ENCODE measurements at places on chromosomes 5 and 9.

GRCh38 chr9:121286688-121286972 lies 18.7 kb downstream of the GSN start:
- no peak for DNase-seq

DNA sequence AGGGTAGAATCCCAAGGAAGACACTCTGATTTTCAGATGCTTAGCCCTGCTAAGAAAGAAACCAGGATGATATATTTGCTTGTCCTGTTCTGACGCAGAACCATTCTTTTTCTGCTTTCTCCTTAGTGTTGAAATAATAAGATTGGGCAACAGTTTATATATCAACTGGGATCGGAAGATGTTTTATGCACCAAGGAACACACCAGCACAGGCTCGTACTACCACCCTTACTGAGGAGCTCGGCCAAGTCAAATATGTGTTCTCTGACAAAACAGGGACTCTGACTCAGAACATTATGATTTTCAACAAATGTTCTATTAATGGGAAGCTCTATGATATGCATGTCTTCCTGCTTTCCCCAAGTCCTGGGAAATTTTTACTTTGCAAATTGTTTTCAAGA lies 19.0 kb upstream of the RUSC2 start:
- DNase-seq, result no peak

GRCh38 chr5:76521240-76521758 lies 101.9 kb downstream of the F2RL2 start:
- no peak for DNase-seq

- DNase-seq, result no peak
These were observed 97.9 kb downstream of the MVB12B start for GRCh38 chr9:126424511-126424910.

DNA sequence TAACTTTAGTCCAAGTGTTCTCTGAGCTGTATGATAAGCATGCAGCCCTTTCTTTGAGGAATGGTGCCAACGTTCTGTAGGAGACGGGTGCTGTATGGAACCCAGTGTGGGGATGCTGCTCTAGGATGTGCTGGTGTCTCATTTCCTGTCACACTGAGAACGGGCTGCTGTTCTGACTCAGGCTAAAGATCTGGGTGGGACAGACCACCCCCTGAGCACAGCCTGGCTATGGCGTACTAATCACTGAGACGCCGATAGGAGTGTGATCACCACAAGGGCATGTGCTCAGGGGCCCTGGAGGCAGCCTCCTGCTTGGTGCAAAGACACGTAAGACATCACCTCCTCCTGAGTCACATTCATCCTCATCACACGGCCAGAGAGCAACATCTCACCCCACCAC lies 240.4 kb downstream of the IRX2 start:
- DNase-seq, result no peak

DNA sequence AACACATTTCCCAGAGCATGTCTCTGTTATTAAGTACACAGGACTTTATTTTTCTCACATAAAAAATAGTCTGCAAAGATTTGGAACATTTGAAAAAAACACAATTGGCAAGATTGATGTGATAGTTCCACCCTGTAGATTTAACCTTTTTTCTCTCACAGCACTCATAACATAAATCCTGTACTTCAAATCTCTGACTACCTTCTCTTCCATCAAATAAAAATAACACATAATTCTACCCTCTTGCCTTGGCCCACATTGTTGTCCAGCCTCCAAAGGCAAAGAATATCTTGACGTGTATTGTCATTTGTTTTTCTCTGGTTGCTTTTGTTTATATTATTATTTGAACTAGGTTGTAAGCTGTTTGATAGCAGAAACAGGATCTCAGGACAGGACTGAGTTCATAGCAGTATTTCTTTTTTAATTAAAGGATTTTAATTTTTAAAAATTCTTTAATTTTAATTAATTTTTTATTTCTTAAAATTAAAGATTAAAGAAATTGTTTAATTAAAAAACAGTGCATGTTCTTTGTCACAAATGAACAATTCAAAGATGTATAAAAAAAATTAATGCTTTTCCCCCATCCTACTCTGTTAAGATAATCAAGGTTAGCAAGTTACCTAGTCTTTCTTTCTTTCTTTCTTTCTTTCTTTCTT lies 69.1 kb upstream of the PCSK1 start:
- no peak for DNase-seq

GRCh38 chr5:9419794-9420193 lies 126.1 kb downstream of the SEMA5A start:
- no peak for DNase-seq

DNA sequence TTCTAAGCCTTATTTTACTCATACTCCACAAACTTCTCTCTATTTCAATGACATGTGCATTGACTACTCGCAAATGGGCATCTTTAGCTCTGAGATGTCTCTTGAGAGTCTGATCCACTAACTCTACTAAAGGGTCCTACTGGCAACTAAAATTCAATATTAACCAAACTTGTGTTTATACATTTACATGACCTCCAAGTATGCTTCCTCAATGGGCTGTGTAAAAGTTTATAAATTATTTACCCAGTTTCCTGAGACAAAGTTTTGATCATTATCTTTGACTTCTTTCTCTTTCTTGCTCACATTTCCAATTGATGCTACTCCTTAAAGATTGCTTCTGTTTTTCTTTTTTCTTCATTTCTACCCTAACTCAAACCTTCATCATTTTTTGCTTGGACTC lies 510.1 kb upstream of the DAB2 start:
- no peak for DNase-seq

DNA sequence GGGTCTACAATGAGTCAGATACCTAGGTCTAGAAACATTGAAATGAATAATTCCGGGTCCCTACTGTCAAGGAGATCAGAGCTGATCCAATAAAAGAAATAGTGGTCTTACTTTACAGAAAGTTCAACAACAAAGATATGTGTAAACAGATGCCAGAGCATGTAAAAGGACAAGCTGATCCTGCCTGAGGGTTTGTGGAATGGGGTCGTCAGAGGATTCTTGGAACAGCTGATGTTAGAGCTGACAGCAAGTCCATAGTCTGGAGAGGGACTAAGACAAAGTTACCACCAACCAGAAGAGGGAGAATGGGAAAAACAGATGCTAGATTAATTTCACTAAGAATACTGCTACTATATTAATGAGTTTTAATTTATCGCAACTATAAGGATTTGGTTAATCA lies 71.5 kb downstream of the FREM1 start:
- DNase-seq, result no peak

GRCh38 chr5:169433221-169433651 lies 132.3 kb upstream of the SLIT3 start:
- DNase-seq, result no peak

- DNase-seq, result no peak
These were observed 242.5 kb upstream of the RIOK2 start for GRCh38 chr5:97425511-97425910.

- no peak for DNase-seq
These were observed 59.5 kb downstream of the ANKRD33B start for GRCh38 chr5:10623305-10623910.

- no peak for DNase-seq
These were observed 5.1 kb upstream of the SMIM15 start for GRCh38 chr5:61167382-61167781.

DNA sequence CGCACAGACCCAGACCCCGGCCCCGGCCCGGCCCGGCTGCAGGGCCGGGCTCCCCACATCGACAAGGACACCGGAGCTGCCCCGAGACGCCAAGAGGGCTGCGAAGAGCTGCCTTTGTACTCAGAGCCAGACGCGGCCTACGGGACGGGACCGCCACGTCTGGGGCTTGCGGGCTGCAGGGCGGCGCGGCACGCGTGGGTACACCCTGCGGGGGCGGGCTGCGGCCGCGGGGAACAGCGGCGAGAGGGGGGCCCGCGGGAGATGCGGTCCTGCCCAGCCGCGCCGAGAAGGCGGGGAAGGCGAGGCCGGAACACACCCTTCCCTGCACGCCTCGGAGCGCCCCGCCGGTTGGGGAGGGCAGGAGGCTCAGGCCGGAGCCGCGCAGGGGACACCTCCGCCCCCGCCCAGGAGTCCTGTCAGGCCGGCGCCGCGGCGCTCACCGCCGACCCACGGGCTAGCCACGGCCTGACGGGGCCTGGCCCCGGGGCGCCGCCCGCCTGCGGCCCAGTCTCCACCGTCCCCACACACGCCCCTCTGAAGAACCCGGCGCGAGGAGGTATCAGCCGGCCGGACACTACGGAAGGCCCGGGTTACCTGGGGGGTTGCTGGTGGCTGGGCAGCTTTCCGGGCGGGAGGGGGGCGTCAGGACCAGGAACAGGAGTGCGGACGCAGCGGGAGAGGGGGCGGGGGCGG lies 478 bp downstream of the RAB14 start:
- DNase-seq, result peak; percentile 13

DNA sequence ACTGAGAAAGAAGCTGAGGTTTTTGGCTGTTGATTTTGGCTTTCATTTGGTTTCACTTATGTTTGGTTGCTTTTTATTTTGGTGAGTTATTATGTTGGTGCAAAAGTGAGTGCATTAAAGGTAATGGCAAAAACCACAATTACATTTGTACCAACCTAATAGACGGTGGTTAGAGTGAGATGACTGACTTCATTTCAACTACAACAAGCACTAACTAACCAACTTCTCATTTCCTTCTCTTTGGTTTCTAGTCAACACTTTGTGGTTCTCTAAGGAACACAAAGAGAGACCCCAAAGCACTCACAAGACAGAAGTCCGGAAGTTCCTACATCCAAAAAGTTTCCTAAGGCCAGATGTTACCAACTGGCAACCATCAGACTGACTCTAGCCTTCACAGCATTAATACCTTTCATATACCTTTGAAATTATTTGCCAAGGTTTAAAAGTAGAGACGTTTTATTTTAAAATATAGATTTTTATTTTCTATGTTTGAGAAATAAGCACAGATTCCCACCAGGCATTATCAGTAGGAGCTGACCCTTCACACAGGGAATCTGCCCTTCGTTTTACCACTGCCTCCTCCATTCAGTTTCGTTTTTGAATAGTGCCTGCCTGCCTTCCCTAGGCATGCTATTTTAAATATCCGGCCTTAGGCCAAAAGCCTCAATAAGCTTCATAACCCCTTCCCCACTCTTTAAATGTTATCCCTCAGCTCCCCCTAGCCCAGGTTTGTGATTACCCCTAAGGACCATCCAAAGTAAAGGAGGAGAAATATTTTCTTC lies 301.1 kb upstream of the PTGER4 start:
- DNase-seq, result no peak

DNA sequence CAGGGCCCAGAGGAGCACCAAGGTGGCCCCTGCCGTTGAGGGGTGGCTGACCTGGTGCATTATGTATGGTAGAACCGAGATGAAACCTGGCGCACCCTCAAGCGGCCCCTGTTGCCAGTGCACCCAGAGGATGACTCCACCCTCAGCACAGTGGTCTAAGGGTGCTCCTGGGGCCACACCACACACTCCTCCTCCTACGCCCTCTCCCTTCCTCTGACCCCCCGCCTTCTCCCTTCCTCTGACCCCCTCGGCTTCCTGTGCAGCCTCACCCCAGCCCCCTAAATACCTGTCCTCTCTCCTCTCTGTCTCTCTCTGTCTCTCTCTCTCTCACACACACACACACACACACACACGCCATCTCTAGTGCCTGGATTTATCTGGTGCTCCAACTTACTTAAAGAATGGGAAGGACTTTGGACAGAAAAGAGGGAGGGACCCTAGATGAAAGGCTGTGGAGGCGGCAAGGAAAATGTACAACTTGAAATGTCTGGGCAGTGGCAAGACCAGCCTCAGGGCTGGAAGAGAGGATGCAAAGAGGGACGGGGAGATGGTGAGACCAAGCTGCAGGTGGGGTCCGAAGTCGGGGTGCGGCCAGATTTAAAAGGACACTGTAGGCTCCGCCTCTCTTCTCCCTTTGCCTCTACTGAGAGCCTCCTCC lies 18.2 kb upstream of the SLC30A5 start:
- DNase-seq, result no peak

DNA sequence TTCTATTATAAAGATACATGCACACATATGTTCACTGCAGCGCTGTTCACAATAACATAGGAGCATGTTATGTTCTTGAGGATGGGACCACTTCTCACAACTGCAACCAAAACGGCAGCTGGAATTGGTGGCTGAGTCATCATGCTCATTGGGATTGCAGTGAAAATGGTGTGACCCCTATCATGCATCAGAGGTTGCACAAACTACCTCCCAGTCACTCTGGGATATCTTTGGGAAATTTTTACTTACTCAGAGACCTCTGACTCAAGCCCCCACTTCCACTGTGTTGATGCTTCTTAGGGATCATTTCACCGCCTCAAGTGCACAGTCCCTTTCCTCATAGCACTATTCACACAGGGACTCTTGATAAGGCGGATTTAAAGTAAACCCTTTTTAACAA lies 474.1 kb downstream of the BNC2 start:
- DNase-seq, result no peak

- DNase-seq, result no peak
These were observed 23.6 kb upstream of the FIBCD1 start for GRCh38 chr9:130962418-130963316.

DNA sequence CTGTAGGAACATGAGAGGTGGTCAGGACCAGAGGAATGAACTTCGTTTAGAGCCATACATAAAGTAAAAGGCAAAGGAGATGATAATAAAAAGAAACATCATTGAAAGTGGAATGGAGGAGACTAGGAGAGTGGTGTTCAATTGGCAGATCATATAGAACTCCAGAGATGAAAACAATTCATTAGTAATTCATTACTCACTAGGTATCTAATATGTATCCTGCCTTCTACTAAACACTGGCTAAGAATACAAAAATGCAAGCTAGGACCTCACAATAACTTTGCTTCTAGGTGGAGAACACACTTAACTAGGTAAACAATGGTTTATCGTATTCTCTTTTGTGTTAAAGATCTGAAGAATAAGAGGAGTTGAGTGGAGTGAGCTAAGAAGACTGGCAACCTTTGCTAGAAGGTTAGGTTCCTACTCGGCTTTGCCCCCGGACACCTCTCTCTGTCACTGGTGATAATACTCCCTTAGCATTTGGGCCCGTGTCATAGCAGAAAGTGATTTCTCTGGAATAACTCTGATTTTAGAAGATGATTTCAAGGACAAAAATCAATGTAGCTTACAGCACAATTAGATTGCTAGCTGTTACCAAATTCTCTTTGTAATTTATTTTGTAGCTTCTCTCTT lies 88.6 kb upstream of the IFNE start:
- DNase-seq, result no peak

GRCh38 chr9:134880484-134881312 lies at the start of gene FCN2:
TSS of gene FCN2 (plus strand) at chr9:134880810. CDS start at chr9:134880822, 12 bp downstream.
- no peak for DNase-seq

DNA sequence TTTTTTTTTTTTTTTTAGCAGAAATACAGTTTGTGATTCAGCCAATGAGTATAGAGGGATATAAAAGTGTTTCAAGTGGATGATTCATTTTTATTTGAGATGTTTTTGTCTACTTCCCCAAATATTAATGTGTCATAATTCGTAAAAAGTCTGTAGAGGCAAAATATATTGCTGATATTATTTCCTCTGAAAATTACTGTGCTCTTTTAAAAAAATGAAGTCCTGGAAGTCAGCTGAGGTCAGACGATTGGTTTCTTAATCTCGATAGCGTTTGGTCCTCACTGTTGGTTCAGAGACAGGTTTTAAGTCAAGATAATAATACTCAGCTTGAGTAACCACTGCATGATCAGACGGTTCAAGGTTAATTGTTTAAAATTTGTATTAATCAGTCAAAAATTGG lies 19.5 kb downstream of the IL9 start:
- DNase-seq, result no peak
